ENCODE measurements at places on chromosomes 2 and 18.

GRCh38 chr2:39512434-39512935 is 75.4 kb upstream of the MAP4K3 start:
- no peak for DNase-seq

GRCh38 chr2:74778381-74779264 is 55.3 kb upstream of the HK2 start:
- DNase-seq: no peak

GRCh38 chr2:160837416-160837815 is 322.8 kb upstream of the TANK start:
- DNase-seq: no peak

GRCh38 chr2:135688978-135689377 is 52.7 kb upstream of the UBXN4 start:
- no peak for DNase-seq

- DNase-seq: peak; percentile 76
Observed at GRCh38 chr2:219401606-219402005, 13.9 kb upstream of the DNPEP start.

GRCh38 chr2:47008381-47009252 is 93.0 kb upstream of the MCFD2 start:
- DNase-seq: no peak

DNA sequence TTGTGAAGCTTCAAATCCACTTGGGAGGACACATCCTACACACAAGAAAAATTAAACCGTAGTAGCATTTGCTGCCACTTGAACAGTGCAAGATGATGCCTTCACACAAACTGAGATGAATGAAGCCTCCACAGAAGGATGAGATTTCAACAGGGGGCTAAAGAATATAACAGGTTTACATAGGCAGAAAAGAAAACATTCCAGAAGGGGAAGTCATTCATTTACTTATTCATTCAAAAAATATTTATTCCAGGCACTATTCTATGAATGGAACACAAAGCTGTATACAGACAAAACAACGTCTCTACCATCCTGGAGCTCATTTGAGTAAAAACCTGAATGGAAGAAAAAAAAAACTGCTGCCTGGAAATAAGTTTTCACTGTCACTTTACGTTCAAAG is 170.5 kb downstream of the CDH20 start:
- no peak for DNase-seq

DNA sequence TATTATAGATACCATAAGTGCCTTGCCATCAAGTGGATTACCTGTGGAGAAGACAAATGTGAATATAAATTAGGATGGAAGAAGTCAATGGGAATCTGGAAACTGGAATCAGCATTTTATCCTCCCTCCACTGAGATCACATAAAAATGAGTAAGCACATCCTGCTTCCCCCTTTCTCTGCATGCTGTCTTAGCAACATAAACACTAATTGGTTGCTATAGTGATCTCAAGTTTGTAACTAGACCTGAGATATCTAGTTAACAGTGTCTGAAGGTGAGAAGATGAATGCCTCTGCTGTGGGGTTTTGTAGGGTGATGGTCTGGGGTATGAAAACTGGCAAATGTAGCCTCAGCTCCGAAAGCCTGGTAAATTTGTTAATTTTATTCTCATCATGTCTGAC is 1357.5 kb upstream of the CELF4 start:
- DNase-seq: no peak

DNA sequence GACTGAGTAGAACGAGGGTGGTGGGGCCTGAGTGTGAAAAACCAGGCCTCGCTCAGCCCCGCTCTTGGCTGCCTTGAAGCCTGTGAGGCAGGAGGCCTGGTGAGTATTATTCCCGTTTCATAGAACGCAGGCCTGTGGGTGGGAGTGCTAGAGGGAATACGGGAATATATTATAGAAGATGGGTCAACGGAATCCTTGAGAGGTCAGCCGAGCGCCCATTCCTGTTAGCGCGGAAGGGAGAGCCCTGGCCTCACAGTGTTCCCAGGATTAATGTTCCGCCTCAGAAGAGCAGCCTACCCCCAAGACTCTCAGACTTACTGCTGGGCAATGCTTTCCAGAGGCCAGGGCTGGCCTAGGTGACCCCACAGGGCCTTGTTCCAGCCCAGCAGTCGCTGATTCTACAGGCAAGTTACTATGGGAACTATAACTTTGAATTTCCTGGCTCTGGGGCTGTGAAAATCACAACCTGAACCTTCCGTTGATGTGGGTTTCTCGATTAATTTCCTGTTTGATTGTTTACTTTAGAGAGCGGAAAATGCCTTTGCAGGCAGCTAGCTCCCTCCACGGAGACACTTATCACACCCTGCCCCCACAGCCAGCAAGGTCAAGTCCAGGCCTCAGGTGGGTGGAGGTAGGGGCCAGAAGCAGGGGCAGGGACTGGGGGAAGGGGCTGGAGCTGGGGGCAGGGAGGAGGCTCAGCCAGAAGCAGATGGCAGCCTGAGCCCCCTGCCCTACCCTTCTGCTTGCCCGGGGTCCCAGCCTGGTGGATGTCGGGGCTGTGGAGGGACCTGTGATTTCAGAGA is 108.3 kb downstream of the SMAD7 start:
- no peak for DNase-seq

GRCh38 chr2:220174826-220175225 is 547.4 kb downstream of the SLC4A3 start:
- DNase-seq: no peak

DNA sequence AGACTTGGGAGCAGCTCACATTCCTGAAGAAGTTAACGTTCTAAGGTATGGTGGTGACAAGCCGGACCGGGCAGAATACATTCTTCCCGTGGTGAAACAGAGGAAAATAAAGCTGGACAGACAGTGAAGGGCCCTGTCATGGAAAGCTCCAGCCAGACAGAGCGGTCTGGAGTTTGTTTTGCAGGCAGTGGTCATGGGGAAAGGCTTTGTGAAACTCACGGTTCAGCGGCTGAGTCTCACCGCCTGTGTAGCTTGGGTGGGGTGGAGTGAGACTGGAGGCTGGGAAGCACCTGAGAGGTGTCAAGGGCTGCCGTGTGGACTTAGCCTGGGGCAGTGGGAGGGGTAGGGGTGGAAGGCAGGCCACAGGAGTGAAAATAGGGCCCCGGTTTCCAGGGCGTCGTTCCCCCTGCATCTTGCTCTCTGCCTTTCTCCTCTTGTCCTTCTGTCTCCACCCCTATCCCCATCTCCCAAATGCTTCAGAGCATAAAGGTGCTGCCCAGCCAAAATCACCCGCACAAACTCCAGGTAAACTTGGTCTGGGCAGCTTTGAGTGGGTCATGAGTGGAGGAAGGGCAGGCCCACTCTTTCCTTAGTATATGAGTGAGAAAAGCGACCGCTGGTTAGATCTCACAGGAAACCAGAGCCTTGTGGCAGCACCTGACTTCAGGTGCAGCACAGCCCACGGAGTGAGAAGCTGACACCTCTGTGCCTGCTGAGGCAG is 11.4 kb upstream of the SLC20A1 start:
- DNase-seq: no peak

DNA sequence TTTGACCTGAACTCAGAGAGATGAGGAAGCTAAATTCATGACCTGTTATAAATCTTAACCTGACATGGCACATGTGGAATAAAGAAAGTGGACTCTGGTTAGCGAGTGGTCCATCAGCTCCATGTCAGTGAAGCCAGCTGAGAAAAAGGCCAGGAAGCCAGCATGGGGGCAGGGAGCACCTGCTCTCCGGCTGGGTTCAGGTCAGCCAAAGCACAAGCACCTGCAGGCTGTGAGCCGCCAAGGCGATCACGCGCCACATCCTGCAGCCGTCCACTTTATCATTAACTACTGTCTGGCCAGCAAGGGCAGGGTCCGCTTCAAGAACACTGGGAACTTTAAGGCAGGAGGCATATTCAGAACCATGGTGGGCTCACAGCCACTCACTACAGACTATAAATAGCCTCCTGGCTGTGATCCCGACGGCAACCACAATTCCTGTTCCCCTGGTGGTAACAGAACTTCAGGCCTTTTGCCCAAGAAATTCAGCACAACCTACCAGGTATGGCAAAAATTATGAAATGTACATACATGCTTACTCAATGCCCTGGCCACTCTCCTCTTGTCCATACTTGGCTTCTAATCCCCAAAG is 35.5 kb downstream of the ACVR1 start:
- DNase-seq: no peak

DNA sequence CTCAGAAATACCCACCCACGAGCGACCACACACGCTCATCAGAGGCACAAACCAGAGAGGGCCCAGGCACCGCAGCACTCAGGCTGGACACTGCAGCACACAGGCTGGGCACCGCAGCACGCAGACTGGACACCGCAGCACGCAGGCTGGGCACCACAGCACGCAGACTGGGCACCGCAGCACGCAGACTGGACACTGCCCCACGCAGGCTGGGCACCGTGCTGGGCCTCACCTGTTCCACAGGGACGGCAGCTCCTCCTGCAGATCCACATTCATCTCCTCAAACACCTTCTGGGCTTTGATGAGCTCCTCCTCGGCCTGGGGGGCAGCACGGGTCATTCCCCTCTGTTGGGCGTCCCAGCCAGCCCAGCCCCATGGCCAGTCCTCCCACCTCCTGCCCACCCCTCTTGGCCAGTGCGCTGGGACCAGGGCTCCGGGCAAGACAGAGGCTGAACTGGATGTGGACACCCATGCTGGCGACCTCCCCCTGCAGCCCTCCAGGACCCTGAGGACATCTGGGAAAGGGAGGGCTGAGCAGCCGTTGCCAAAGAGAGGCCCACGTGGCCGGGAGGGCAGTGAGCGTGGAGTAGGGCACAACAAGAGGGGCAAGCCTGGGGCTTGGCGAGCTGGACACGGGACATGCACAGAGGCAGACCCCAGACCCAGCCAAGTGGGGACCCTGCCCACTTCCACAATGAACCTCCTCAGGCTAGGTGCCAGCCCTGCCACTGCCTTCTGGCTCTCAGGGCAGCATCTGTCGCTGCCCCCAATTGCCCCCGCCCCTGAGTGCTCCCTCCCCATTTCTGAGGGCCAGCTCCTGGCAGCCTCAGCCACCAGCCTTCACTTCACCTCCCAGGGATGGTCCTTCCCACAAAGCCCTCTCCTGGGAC is 43.0 kb downstream of the BIN1 start:
- no peak for DNase-seq

DNA sequence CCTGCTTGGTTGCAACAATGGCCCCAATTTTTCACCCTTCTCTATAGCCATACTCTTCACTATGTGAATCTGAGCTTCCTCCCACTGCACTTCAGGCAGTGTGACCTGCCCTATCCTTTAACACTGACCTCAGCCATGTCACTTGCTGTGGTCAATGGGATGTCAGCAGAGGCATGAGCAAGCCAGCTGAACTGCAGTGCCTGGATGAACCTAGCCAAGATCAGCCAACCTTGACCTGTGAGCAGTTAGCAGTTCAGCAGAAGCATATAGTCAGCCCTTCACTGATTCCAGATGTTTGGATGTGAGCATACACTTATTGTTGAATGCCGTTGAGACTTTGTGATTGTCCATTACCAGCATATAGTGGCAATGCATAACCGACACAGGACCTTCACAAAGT is 63.4 kb upstream of the BOD1L2 start:
- DNase-seq: no peak

GRCh38 chr2:60992985-60993392 is 24.5 kb upstream of the PEX13 start:
- peak; percentile 90 for DNase-seq

DNA sequence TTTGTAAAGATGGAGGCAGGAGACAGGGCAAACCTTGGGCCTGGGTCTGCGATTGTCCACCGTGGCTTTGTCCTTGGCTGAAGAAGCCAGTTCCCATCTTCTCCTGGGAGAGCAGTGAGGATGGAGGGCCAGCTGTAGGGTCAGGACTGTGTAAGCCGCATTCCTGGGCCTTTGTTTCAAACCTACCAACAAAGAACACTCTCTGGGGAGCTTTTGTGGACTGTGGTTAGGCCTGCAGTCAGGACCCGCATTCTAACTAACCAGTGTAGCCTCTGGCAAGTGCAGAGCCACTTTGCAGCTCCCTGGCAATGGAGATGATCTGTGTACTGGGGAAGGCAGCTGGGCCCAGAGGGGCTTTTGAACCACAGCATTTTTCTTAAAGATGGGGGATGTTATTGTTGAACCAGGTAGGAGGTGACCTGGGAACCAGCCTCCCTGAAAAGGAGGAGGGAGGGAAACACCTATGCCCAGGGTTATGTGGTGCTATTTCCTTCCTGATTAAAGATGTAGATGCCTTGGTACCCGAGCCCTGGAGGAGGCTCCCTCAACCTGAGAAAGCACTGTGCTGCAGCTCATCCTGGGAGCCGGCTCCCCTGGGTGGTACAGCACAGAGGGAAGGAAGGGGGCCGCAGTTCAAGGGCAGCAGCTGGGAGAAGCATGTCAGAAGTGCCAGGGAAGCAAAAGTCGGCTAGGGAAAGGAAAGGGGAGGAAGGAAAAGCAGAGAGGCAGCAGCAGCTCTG is 12.7 kb upstream of the SMAD4 start:
- DNase-seq: no peak

- DNase-seq: no peak
Observed at GRCh38 chr2:71831193-71831577, 316.5 kb downstream of the CYP26B1 start.

DNA sequence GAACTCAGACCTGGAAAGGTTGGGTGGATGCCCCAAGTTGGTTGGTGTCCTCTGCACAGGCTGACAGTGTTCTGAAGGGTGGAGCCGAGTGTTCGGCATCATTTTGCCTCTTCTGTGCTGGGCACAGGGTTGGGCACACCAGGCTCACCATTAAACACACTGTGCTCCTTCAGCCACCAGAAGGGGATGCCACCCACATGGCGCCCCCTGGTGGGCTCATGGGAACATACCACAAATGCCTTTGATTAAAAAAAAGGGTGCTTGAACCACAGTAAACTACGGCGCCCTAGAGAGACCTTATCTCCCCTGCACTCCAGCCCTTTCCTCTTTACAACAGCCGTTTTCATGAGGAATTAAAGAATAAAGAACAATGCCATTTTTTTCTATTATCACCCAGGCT is 89.4 kb downstream of the CELF4 start:
- peak; percentile 4 for DNase-seq

DNA sequence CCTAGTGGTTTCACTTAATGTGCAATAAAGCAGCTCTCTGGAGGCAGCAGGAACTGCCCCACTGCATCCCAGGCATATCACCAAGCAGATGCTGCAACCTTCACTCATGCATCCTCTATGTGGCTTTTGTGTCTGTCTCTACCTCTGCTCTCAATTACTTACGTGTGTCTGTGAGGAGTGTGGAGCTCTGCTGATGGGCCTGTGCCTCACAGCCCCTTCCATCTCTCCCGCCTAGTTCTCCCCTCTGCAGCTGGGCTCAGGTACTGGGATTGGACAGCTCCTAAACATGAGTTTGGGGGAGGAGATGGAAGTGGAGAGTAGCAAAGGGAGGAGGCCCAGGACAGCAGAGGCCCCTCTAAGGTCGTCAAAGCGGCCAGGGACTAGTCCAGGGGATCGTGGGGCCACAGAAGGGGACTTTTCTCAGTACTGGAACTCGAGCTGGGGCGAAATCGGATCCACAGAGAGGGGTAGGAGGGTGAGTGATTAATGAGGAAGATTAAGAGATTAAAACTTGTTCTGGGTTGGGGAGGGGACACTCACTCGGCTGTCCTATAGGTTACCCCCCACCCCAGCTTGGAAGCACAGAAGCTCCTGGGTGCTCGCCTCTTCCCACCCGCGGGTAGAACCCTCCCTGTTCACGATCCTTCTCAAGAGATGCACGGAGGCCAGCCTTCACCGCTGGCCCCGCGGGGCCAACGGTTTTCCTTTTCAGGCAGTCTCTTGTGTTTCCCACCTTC is 2.1 kb upstream of the LBX2 start:
- no peak for DNase-seq
